ENCODE measurements at places on chromosomes 13 and 19. TPM values are rescaled to one million over a fixed set of nuclear protein-coding genes. Genes with fewer than 3 reads are reported as not detected.

CD209 gene
- total RNA-seq: not detected

DNA sequence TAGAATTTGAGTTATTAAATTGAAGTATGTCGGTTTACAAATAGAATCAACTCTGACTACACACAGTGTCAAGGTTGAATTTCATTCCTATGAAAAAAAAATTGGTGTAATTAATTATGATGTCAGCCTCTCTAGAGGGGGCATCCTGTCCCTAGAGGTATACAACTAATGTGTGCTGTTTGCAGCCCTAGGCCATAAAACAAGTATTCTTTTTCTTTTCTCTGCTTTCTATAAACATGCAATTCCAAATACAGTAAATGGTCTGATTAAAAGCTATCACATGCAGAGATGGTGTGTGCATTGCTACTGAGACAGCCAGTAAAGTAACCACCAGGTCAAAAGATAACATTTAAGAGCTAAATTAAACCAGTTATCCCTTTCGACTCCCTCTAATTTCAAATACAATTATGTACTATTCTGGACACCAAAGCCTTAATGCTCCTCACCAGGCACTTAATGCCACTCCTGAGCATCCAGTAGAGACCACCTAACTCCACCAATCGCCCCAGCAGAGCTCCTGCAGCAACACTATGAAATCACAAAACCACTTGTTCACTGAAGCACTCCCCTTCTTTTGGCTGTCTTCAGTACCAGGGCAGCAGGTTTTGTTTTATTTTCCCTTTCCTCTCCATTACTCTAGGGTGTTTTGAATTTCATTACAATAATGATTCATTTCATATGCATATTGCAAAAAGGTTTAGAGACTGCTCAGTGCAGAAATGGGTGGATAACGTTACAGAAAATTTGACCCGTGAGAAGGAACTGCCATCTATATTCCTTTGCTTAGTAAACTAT lies 426.9 kb downstream of the PCDH9 start:
- no peak for DNase-seq
- no peaks in the 10 kb centered on the region for H3K4me1 ChIP-seq
- H3K27ac ChIP-seq: no peak overlapping the region
- H3K27me3 ChIP-seq: no peaks in the 10 kb centered on the region
- no peaks in the 10 kb centered on the region for H3K36me3 ChIP-seq

NLRP7 gene
- not detected for total RNA-seq

FAM187B gene
- not detected for total RNA-seq

DNA sequence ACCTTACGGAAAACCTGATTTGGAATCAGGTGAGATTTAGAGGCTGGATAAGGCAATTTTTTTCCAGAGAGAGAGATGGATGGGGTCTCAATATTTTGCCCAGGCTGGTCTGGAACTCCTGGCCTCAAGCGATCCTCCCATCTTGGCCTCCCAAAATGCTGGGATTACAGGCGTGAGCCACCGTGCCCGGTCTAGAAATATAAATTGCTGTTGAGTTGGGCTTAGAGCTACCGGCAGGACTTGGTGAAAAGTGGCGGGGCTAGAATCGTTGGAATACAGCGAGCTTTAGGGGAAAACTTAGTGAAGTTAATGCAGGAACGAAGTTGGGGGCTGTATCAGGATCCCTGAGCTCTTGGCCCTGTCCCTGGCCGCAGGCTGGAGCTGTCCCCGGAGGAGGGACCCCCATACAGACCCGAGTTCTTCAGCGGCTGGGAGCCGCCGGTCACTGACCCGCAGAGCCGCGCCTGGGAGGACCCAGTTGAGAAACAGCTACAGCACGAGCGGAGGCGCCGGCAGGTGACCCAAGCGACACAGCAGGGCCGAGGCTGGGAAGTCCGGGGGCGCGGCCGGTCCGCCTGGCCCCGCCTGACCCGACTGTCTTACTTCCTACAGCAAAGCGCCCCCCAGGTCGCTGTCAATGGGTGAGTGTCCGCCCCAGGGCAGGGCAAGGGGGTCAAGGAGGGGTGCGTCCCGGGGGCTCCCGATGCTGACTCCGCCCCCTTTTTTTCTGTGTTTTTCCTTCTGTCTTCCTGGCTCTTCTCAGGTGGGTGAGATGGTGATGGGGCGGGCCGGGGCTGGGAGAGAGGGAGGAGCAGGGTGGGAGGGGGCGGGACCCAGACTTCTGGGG lies 7.6 kb downstream of the EPS8L1 start:
- DNase-seq: no peak
- H3K4me1 ChIP-seq: peaks cover 36% of the 10 kb centered on the region
- H3K4me3 ChIP-seq: no peak overlapping the region
- H3K36me3 ChIP-seq: peaks cover 7% of the 10 kb centered on the region

DNA sequence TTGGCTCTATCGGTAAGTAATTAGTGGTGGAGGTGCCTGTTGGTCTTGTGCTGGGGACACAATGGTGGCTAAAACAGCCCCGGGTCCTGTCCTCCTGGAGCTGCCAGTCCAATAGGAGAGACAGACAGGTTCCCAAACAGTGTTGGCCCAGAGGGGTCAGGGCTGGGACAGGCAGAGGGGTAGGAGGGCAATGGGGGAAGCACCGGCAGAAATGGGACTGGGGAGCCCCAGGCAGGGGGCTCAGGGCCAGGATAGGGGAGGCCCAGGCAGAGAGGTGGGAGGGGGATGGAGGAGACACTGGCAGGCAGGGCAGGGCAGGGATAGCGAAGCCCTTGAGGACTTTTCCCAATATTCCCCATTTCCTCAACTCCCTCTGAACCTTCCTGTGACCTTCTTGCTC lies 2.2 kb upstream of the FBL start:
- DNase-seq: no peak
- no peak overlapping the region for H3K4me3 ChIP-seq
- H3K4me1 ChIP-seq: peaks cover 26% of the 10 kb centered on the region
- H3K36me3 ChIP-seq: peaks cover 3% of the 10 kb centered on the region

IER2 gene
- total RNA-seq: 209 TPM

- no peak overlapping the region for H3K27ac ChIP-seq
- H3K36me3 ChIP-seq: no peaks in the 10 kb centered on the region
- DNase-seq: no peak
- no peak overlapping the region for H3K4me3 ChIP-seq
- no peaks in the 10 kb centered on the region for H3K4me1 ChIP-seq
- H3K27me3 ChIP-seq: peaks cover 70% of the 10 kb centered on the region
These were observed 959 bp upstream of the IGFL3 start for GRCh38 chr19:46125447-46125846.

- no peak overlapping the region for H3K27ac ChIP-seq
- H3K4me3 ChIP-seq: no peak overlapping the region
- DNase-seq: no peak
- no peaks in the 10 kb centered on the region for H3K36me3 ChIP-seq
- H3K27me3 ChIP-seq: peaks cover 11% of the 10 kb centered on the region
These were observed 68.5 kb upstream of the GTF3A start for GRCh38 chr13:27355894-27356293.

SCN1B gene
- total RNA-seq: 0.37 TPM

ZNF578 gene
- total RNA-seq: 1.9 TPM

DNA sequence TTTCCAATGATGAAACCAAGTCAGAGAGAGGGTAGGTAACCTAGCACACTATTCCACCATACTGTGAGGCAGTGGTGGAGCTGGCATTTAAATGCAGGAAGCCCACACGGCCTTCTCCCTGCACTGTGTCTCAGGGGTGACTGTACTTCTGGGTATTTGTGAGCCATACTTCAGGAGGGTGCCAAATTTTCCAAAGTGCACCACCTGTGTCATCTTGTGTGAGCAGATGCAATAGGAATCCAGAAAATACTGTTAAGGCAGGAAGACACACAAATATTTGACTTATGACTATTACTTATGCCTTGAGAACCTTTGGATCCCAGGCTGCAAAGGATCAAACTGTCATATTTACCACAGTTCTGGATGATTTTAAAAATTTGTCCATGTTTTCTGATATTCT lies 17.3 kb downstream of the ZNF229 start:
- peaks cover 4% of the 10 kb centered on the region for H3K36me3 ChIP-seq
- no peak overlapping the region for H3K27ac ChIP-seq
- no peaks in the 10 kb centered on the region for H3K4me1 ChIP-seq
- no peaks in the 10 kb centered on the region for H3K27me3 ChIP-seq
- DNase-seq: no peak

DNA sequence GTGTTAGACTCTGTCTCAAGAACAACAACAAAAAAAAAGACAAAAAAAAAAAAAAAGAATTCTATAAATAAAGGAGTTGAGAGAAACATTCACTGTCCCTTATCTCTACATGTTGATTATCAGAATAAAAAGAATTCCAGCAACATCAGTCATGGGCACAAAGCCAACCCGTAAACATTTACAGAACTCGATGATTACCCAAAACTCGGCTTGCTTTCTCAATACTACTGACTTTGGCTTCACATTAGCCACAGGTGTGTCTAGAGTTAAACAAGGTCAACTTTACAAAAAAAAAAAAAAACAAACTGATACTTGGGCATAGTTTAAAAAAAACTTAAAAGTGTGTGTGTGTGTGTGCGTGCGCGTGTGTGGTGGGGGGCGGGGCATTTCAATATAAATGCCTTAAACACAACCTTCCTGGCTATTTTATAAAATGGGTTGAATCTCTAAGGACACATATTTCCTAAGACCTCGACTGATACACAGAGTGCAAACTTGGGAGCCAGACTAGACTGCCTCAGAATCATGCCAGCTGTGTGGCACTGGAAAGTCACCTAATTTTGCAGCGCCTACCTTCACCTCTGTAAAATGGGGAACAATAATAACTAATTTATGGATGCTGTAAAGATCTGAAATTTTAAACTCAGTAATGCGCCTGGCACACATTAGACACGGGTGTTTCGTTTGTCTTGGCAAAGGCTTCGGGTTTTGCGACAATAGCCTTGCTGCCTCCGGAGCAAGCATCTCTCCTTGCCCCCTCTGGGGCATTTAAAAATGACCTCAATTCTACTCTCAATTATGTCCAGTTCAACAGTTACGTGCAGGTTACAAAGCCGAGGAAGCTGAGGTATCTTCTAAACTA lies 922 bp downstream of the EBPL start:
- no peak for DNase-seq
- H3K27ac ChIP-seq: peak overlapping the region; percentile 81
- peak overlapping the region; percentile 89 for H3K4me3 ChIP-seq
- peaks cover 16% of the 10 kb centered on the region for H3K36me3 ChIP-seq
- H3K27me3 ChIP-seq: no peaks in the 10 kb centered on the region
- peaks cover 29% of the 10 kb centered on the region for H3K4me1 ChIP-seq

DNA sequence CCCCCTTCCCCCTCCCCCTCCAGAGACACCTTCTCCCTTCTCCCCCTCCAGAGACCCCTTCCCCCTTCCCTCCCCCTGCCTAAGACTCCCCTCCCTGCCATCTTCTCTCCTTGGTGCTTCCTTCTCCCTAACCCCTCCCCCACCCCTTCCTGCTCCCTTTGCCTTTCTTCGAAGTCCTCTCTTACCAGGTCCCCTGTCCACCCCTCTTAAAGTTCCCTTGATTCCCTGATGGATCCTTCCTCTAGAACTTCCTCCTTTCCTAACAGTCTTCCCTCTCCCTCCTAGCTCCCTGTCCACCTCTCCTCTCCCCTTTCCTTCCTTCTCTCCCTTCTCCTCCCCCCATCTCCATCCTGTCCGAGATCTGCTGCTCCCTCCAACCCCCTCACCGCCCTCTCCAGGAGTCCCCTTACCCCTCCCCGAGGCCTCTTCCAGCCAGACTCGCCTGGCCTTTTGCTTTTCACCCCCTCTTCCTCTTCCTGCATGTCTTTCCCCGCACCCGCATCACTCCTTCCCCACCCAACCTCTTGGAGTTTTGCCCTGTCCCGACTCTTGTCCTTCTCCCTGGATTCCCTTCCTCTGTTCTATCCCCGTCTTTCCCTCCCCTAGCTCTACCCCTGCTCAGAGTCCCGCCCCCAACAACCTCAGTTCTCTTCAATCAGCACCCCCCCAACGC lies 3.1 kb downstream of the TNFSF9 start:
- peaks cover 19% of the 10 kb centered on the region for H3K36me3 ChIP-seq
- no peak overlapping the region for H3K27ac ChIP-seq
- peaks cover 32% of the 10 kb centered on the region for H3K27me3 ChIP-seq

- no peaks in the 10 kb centered on the region for H3K36me3 ChIP-seq
- no peaks in the 10 kb centered on the region for H3K4me1 ChIP-seq
- no peaks in the 10 kb centered on the region for H3K27me3 ChIP-seq
- no peak overlapping the region for H3K27ac ChIP-seq
- no peak for DNase-seq
- no peak overlapping the region for H3K4me3 ChIP-seq
These were observed 293.6 kb downstream of the TEX29 start for GRCh38 chr13:111614009-111614408.

Measured in activated CD8-positive, alpha-beta memory T cell treated with anti-CD3 and anti-CD28 coated beads, Interleukin-2, amount 10 ng/mL, durations not matched to agents 7 days and 5 days (primary cell).